ENCODE measurements at places on chromosomes 1 and 21.

DNA sequence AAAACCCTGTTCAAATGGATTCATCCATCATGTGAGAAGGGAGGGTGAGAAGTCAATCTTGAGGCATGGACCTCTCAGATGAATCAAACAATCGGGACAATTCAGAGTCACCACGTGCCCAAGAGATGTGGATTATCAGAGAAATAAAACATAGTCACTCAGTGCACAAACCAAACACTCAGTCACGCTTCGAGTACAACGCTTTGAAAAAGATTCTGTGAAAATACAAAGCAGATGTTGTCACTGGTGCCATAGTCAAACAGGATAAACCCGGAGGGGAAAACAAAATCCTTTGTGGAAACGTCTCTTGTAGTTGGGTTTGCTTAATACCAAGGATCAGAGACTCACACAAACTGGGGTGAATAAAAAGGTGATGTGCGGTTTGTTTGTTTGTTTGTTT is 188.4 kb downstream of the RRAGC start:
- DNase-seq, result no peak

GRCh38 chr1:89149229-89149628 is 23.3 kb upstream of the GBP2 start:
- no peak for DNase-seq

DNA sequence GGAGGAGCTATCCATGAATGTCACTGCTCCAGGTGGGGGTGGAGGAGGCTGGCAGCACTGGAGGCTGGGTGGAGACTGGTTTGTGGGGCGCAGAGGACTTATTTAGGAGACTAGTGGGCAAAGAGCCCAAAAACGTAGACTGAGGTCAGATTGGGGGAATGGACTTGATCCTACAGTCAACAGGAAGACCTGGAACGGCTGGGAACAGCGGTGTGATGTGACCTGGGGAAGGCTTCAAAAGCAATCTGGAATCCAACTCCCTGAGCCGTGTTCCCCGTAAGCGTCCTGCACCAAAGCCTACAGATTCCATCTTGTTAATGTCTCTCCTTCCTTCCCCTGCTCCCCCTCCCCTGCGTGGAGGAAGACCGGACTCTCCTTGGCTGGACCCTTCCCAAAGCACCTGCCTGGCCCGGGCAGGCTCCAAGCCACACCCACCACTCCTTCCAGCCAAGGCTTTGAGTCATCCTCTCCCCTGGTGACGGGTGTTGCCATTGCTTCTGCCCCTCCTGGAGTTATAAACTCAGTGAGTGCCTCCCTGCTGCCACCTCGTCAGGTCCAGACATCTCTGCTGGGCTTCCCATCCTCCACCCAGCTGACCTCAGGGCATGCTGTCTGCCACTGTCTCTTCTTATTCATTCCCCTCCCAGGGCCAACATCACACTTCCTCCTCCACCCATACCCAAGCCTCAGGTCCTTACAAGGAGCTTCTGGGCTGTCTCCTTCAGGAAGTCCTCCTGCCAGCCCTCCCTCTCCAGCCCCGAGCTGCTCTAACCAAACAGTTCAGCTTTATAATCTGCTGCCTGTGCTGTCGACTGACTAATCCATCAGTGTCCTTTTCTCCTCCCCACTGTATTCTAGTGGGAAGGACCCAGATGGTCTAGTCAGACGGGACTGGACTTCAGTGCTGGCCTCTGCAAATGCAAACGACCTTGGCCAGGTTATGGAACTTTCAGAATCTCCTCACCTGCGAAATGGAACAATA is 1.6 kb upstream of the CLSTN1 start:
- DNase-seq, result no peak

GRCh38 chr1:15941899-15942660 is 33.8 kb downstream of the ZBTB17 start:
- DNase-seq, result no peak

- no peak for DNase-seq
These were observed 5.8 kb upstream of the LAD1 start for GRCh38 chr1:201404722-201405483.

DNA sequence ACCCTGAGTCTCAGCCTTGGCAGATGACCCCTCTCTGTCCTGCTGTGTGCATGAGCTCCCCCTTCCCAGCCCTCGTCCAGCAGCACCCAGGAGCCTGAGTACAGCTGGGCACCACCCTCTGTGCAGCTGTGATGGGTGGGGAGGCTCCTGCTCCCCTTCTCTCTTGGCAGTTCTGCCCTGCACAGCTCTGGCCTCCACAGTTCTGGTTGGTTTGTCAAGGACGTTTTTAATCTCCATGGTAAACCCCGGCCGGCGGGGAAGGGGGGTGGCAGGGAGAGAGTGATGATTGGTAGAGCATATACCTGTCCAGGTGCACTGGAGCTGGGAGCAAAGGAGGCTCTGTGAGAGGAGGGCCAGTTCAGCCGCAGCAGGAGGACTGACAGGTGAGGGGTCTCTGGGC is at the start of gene CLCNKA:
TSS of gene CLCNKA (plus strand) at position 356 of the 400 bp plus-strand sequence. CDS start 584 bp downstream, outside the sequence.
- no peak for DNase-seq

DNA sequence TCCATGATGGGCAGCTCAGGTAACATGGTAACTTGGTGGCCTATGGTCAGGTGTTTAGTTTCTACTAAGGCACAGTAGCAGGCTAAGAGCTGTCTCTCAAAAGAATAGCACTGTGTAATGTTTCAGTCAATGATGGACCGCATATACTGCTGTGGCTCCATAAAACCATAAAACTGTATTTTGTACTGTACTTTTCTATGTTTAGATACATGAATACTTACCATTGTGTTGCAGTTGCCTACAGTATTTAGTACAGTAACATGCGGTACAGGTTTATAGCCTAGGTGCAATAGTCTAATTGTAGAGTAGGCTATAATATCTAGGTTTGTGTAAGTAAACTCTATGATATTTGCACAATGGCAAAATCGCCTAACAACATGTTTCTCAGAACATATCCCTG is 50.6 kb downstream of the SLC2A1 start:
- no peak for DNase-seq

GRCh38 chr1:41322835-41323234 is 38.4 kb upstream of the FOXO6 start:
- DNase-seq, result peak; percentile 39

DNA sequence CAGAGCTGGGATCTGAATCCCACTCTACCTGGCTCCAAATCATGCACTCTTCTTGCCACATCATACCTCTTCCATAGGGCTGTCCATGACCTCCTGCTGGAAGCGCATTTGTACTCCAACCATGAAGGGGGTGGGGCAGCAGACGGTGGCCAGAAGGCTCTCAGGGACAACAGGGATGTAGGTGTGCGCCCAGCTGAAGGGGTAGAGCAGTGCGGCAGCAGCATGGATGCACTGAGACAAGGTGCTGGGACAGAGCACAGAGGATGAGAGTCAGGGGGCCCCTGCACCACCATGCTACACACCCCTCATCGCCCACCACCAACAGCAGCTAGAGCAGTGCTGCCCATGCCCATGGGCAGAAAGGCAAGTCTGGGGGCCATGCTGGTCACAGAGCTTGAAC is 8.4 kb downstream of the DENND2D start:
- DNase-seq, result no peak

DNA sequence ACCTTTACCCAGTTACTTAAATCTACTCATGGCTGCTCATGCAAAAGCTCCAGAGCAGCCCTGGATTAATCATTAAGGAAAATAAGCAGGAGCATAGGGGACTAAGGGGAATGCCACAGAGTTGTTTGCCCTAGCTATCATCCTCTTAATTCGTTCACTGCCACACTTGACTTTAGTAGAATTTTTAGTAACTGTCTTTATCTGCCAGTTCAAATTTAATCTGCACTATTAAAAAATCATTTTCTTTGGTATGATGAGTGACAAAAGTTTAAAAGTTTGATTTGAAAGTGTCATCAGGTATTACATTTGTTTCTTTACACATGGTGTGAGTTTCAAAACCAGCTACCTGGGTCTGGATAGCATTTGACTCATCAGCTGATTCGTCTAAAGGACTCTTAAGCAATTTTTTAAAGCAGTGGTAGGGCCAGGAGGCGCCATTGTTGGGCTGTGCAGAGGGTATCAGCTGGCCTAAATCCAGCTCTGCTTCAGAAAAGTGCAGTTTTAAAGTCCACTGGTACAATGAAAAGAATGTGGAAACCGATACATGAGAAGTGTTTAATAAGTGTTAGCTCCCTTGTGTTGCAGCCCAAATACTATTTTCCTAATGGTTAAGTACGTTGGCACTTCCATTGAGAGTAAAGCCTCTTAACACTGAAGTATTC is 69.9 kb upstream of the DR1 start:
- no peak for DNase-seq

- DNase-seq, result no peak
These were observed 49.3 kb downstream of the LPGAT1 start for GRCh38 chr1:211781260-211781659.

DNA sequence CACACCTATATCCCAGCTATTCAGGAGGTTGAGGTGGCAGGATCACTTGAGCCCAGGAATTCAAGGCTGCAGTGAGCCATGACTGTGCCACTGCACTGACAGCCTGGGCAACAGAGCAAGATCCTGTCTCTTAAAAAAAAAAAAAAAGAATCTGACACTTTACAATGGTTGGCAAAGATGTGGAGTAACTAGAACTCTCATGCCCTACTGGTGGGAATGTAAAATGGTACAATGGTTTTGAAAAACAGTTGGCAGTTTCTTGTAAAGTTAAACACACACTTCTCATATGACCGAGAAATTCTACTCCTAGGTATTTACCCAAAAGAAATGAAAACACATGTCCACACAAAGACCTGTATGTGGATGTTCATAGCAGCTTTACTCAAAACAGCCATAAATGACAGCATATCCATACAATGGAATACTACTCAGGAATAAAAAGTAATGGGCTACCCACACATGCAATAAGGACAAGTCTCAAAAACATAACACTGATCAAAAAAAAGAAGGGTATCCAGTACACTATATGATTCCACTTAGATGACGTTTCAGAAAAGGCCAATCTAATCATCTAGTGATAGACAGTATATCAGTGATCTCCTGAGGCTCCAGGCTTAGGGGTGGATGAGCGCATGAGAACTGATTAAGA is 58.1 kb downstream of the HLCS start:
- DNase-seq, result no peak

DNA sequence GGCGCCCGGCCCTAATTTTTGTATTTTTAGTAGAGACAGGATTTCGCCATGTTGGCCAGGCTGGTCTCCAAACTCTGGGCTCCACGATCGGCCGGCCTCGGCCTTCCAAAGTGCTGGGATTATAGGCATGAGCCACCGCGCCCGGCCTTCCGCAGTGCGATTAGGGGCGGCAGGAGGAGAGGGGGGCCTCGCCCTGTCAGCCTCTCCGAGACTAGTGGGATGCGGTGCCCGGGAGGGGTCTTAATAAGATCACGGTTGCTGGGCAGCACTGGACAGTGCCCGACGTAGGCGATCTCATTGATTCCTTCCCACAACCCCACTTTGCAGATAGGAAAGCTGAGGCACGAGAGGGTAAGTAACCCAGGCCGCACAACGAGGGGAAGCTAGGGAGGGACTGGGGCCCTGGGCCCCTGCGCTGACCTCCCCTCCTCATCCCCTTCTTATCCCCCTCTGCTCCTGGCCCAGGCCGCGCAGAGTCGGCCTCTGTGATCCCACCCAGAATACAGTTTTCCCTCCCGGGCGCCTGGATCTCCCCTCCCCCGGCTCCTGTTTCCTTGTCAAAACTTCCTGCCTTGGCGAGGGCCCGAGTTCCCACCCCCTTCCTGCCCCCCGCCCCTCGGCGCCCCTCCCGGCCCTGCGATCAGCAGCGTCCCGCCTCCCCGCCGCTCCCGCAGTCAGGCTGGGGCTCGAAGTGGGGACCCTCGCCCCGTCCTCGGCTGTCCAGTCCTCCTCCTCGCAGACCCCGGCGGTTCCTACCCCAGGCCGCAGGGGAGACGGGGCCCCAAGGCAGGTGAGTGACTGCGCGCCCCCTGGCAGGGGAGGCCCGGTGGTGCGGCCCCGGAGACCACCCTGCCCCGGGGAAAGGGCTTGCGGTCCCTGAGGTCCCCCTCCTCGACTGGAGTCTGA is at the start of gene PEAR1:
TSS of gene PEAR1 (plus strand) at position 671 of the 906 bp plus-strand sequence. CDS start 10,209 bp downstream, outside the sequence.
- DNase-seq, result no peak

- DNase-seq, result no peak
These were observed 2.8 kb downstream of the RGS8 start for GRCh38 chr1:182681568-182681912.

DNA sequence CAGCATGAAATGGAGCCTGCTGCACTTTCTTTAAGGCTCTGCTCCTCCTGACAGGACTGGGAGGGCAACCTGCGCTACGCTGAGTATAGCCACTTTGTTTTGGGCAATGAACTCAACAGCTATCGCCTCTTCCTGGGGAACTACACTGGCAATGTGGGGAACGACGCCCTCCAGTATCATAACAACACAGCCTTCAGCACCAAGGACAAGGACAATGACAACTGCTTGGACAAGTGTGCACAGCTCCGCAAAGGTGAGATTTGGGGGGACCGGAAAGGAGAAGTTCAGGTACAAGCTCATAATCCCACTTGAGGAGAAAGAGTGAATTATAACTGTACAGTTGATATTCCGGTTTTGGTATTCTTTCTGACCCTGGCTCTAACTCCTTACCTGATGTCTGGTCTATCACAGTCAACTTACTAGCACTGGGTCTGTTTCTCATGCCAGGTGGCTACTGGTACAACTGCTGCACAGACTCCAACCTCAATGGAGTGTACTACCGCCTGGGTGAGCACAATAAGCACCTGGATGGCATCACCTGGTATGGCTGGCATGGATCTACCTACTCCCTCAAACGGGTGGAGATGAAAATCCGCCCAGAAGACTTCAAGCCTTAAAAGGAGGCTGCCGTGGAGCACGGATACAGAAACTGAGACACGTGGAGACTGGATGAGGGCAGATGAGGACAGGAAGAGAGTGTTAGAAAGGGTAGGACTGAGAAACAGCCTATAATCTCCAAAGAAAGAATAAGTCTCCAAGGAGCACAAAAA is 5.4 kb downstream of the ANGPTL7 start:
- no peak for DNase-seq

- no peak for DNase-seq
These were observed 92.6 kb upstream of the TMPRSS2 start for GRCh38 chr21:41600556-41600955.

- no peak for DNase-seq
These were observed 79.5 kb downstream of the NR5A2 start for GRCh38 chr1:200107004-200107470.

DNA sequence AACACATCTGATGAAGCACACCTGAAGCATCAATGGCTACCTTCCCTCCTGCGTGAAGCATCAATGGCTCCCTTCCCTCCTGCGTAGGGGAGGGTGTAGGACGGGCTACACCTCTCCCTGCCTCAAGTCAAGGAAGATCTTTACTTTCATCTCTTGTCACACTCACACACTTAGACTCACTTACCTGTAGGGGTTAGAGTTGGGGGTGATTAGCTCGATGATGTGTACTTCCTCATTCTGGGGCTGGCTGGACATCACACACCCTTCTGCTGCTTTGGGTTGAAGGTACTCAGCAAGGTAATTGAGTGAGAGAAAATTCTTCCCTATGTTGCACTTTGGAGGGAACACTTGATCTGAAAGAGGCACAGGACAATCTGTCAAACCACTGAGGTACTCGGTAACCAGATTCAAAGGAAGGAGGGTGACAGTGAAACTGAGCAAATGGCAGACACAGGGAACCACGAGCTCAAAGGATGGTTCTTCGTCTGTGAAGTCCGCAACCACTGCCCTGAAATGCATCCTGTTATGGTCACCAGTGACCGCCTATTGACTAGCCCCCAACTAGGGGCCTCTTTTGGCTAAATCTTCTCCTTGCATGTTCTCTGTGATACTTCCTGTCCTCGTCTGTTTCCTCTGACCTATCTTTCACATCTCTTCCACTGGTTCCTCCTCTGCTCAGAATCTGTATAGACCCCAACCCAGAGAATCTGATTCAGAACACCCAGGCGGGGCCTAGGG is 156.2 kb downstream of the TGFBR3 start:
- DNase-seq, result no peak

All from NCI-H1694 treated with DMSO at 0.1 percent for 48 hours (cell line).